Activated CD4-positive, alpha-beta T cell treated with anti-CD3 and anti-CD28 coated beads for 48 hours (primary cell): ENCODE measurements at places on chromosomes 16 and 17.

- DNase-seq = no peak
Measured at GRCh38 chr17:8963647-8964258, 1.8 kb downstream of the PIK3R5 start.

DNA sequence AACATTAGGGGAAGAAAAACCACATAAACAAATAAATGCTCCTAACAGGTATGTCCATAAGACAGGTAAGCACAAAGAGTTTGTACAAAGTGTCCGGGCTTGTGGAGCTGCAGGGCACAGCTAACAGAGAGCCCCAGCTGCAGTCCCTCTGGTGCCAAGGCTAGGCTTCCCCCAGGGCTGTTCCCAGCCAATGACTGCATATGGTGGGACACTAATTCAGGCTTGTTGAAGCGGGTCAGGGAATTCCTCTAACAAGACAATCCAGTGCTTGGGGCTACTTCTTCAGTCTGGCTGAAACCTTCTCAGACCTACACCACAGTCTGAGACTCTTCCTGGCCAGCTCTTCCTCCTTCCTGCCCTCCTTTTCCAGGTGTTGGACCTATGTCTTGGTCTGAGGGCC lies 51.7 kb upstream of the ALDH3A1 start:
- no peak for DNase-seq

- no peak for DNase-seq
Measured at GRCh38 chr16:29824589-29825144, 4.4 kb downstream of the MVP start.

DNA sequence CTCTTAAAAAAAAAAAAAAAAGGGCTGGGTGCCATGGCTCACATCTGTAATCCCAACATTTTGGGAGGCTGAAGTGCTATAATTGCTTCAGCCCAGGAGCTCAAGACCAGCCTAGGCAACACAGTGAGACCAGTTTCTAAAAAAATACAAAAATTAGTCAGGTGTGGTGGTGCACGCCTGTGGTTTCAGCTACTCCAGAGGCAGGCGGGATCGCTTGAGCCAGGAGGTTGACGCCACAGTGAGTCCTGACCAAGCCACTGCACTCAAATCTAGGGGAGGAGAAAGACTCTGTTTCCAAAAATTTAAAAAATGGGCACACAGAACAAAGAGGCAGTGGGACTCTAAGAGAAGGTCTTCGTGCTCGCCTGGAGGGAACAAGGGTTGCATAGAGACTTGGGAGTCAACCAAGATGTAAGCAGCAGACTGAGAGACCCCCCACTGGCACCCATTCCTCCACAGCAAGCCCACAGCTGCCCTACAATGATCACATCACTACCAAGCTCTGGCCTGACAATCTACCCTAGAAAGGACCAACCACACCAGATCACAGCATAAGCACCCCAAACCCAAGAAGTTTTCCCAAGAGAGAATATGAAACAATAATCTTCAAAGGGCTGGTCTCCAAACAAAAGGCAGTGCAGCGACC lies 121.6 kb downstream of the ANKRD11 start:
- no peak for DNase-seq

DNA sequence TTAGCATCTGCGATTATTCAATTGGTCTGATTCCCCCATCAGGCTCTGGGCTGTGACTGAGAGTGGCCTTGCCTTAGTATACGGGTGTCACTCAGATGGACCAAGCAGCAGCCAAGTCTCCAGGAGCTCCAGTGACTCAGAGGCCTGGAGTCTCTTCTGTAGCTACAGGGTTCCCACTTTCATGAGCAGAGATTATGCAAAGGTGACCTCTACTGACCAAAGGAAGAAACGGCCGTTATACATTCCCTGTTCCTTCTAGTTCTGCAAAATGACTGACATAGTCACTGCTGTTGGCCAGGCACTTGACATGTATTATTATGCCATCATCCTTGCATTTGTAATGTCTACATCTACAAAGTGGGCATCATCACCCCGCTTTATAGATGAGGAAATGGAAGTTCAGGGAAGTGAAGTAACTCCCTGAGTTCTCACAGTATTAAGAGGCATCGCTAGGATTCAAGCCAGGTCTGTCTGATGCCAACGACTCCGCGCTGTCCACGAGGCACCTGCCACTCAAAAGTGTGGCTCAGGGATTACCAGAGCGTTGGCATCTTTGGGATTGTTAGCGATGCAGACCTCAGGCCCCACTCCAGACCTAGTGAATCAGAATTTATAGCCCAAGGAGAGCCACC lies 23.3 kb downstream of the SLC38A7 start:
- DNase-seq = peak; percentile 13

DNA sequence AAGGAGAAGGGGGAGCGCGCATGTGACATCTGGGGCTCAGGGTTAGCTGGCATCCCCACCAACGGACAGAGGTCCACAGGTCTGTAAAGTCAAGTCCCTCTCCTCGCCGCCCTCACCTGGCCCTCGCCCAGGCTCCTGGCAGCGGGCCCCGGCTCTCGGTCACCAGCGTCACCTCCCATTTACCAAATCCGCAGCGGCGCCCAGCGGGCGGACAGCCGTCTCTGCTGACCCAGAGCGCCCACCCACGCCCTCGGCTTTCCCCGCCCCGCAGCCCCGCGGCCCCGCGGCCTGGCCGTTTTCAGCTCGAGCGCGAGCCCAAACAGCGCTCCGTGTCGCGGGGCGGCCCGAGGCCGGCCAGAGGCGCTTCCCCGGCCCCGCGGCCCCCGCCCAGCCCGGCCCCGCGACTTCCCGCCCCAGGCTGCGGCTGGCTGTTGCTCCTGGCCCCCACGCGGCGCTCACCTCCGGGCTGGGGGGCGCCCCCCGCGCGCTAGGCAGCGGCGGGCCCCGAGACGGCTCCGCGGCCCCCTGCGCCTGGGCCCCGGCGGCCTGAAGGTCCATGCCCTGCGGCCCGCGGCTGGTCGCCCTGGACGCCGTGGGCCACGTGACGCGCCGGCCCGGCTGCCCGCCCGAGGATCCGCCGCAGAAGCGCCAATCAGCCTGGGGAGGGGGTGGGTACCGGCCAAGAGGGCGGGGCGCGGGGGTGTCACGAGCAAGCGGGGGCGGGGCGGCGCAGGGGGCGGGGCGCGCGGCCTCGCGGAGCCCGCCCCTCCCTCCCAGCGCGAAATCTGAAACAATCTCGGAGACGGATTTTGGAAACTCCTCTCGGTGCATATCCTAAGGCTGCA lies at the start of gene COPRS:
COPRS (minus strand) TSS at position 603 of the 845 bp plus-strand sequence; CDS start at position 558, 45 bp downstream.
- DNase-seq = peak; percentile 82

DNA sequence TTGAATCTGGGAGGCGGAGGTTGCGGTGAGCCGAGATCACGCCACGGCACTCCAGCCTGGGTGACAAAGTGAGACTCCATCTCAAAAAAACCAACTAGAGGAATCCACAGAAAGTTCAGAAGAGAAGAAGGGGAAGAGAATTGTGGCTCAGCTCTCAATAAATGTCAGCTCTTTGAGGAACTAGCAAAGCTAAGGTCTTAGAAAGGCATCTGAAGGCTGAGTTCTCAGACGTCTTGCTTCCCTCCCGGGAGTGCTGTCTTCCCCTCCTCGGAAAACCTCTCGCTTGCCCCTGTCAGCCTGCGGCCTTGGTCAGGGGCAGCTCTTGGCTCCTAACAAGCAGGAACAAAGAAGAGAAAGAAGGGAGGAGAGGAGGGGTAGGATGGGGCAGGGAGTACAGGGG lies 5.3 kb downstream of the SHPK start:
- no peak for DNase-seq

DNA sequence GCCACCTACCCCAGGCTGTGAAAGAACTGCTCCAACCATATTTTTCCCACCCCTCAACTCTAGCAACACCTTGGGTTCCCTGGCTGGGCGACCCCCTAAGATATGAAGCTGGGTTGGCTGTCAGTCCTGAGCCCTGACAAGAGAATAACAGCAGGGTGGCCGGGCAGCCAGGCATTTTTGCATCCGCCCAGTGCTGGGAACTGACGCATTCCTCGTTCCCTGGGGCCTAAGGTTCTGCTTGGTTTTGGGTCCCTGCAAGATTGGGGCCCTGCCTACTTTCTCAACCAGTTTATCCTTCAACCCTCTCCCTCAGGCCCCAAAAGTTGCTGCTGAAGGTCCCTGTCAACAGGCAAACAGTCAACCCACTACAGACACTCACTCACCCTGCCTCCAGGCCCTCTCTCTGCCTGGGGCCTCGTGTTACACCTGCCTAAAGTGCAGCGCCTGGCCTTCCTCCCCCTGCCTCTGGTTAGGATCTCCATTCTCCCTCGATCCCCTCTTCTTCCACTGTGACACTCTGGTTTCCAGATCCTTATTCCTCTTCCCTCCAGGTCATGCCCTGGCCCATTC lies 151.5 kb downstream of the STX8 start:
- DNase-seq = no peak

- DNase-seq = no peak
Measured at GRCh38 chr16:84656649-84657048, 8.3 kb downstream of the KLHL36 start.

DNA sequence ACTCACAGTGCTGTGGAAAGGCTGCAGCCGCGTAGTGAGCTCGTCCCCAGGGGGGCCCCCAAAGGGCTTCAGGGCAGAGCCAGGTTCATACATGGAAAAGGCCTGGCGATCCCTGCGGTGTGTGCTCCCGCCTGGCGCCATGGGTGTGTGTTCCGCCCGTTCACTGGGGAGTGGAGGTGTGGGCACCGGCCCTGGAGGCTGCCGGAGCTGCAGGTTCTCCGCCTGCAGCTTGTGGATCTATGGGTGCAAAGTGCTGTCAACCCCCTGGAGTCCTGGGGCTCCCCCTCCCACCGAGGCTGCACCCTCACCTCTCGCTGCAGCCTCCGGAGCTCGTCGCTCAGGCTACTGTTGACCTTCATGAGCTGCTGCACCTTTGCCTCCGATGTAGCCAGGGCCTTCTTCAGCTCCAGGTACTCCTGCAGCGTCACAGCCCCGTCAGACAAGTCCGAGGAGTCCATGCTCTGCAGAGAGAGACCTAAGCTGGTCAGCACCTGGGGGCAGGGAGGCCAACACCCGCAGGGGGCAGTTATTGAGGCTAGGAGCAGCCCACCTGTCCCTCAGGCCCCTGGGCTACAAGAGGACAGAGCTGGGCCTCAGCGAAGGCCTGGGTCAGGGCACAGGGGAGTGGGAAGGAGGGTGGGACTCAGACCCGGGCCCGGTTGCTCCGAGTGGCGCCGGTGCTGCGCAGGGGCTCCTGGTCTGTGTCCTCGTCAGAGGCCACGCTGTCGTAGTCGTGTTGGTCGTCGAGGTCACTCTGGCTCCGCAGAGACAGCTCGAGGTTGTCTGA lies 7.9 kb downstream of the TP53I13 start:
- no peak for DNase-seq
